ENCODE measurements at places on chromosomes 5 and 9.

DNA sequence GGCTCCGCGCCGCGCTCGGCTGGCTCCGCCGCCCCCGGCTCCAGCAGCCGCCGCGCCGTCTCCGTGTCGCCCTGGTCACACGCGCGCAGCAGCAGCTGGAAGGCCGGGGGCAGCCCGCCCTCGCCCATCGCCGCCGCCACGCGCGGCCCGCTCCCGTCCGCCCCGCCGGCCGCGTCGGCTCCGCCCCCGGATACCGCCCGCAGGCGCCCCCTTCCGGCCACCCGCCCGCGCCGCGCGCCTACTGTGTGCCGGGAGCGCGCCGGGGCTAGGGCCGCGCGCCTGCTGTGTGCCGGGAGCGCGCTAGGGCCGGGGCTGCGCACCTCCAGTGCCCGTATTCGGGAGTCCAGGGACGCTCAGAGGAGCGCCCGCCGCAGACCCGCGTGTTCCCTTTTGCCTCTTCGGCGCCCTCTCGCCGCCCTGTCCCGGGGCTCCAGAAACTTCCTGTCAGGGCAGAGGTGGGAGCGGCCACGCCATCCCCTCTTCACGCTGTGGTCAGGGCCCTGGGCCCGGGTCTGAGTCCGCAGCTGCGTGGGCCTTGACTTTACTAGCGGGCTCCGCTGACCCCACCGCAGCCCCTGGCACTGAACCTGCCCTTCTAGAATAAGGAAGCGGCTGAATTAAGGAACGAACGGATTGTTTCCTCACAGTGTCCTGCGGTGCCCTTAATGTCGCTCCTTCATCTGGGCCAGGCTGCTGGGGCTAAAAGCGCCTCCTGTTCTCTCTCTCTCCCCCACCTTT, at the start of gene ANKS6:
Gene ANKS6 (minus strand): TSS at position 192 of the 738 bp plus-strand sequence. CDS start 64 bp downstream, at position 128.
- DNase-seq = peak; percentile 93

DNA sequence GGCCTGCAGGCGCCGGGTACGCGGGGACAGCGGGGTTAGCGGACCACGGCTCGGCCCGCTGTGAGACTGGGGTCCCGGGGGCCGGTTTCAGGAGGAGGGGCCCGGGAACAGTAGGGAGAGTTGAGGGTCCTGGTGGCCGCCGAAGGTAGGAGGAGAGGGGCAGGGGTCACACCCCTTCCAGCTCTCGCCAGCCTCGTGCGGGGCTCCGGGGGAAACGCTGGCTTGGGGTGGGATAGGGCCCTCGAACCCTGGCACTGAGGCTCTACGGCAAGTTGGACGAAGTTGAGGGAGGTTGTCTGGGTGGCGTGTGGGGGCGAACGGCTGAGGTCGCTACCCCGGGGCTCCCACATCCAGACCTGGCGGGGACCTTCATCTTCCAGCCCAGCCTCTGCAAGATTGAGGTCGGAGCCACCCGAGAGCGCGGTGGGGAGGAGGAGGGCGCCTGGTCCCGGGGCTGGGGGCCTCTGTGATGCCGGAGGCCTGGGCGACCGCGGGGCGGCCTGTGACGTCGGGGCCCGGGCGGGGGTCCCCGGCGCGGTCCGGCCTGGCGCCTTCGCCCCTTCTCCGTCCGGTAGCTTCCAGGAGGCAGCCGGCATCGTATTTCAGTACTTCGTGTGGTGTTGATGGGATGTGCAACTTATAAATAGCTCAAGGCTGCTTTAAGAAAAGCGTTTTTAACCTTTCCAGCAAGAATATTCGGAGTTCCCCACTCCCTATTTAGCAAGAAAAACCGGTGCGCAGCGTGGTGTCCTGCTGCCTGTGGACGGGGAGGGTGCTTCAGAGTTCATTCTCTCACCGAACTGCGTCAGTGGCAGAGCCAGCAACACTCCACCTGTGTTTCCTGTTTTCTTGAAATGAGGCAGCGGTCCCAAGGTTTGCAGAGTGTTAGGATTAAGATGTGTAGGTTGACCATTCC, 902 bp downstream of the HABP4 start:
- DNase-seq = peak; percentile 59

DNA sequence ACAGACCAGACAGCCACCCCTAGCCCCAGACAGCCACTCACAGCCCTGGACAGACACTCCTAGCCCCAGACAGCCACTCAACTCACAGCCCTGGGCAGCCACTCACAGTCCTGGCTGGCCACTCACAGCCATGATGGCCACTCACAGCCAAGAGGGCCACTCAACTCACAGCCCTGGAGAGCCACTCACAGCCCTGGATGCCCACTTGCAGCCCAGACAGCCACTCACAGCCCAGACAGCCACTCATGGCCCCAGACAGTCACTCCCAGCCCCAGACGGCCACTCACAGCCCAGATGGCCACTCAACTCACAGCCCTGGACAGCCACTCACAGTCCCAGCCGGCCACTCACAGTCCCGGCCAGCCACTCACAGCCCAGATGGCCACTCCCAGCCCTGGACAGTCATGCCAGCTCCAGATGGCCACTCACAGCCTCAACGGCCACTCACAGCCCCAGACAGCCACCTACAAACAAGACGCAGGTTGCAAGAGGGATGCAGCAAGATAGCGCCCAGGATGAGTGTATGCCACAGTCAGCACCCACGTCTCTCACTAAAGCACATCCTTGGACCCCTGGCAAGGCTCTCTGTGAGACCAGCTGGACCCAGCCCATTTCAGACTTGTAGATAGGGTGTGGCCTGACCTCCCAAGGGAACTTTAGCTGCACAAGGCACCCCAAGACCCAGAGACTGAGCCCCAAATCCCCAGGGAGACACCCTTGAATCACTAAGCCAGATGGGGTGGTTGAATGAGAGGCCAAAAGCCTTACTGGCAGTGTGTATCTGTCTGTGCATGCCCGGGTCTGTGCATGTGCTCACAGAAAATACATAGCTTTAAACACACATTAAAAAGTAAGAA, 22.4 kb downstream of the ZDHHC11B start:
- no peak for DNase-seq

DNA sequence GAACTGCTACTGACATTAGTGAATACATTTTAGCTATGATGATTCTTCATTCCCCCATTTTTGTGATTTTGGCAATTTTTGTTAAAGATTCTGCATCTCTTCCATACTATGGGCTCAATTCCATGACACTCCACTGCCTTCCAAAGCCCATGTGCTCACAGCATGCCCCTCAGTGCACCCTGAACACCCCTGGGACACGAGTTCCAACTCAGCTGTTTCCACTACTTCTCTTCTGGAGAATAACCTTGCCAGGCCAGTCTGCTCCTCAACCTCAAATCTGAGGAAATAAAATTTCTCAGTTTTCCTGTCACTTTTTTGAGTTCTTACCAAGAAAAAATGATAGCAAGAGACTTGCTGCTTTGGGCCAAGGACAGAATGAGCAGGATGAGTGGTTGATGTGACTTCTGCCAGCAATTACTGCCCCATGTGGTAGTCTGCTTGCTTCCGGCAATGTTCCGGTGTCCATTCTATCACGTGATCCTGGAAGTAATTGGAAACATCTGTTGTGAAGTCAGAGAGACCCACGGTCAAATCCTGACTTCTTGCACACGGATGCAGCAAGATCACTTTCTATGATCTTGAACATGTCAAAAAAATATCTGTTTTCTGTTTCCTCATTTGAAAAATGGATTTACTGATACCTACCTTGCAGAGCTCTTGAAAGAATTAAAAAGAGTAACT, 58.3 kb downstream of the EGFLAM start:
- DNase-seq = no peak

DNA sequence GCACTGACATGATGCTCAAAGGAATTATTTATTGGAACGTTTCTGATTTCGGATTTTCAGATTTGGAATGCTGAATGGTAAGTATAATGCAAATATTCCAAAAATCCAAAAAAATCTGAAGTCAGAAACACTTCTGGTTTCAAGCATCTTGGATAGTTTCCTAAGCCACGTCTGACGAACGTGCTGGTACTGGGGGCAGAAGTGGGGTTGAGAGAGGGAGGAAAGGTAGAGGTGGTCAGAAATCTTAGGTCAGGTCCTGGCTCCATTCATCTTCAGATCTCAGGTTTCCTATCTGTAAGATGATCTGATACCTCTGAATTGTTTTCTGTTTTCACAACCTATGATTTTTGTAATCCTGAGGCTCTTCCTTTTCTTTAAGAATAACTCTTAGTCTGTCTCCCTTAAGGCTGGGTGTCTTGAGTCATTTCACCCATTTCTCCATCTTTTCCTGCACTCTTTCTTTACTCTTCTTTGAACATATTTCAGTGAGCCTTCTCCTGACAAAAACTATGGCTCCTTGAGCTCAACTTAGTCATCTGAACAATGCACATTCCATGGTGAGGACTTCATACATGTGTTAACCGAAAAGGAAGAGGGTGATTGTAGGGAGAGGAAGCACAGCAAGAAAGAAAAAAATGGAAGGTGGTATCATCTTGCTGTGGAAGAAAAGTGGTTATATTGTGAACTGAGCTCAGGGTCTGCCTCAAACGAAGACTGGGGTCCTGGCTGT, 3.3 kb downstream of the SGCD start:
- DNase-seq = no peak

DNA sequence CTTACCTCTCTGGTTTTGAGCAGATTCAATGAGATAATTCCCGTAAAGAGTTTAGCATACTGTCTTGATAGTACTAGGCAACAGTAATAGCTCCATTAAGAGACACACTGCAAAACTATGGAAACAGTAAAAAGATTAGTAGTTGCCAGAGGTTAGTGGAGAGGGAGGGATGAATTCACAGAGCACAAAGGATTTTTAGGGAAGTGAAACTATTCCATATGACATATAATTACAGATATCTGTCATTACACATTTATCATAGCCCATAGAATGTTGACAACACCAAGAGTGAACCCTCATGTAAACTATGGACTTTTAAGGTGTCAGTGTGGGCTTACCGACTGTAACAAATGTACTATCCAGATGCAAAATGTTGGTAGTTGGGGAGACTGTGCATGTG, 176.4 kb upstream of the PLCXD3 start:
- no peak for DNase-seq

All from HuH-7 (cell line).